Fibroblast of upper back skin (primary cell): ENCODE measurements at places on chromosomes 1 and 21.

GRCh38 chr21:34881421-34881820 is 167.7 kb downstream of the RUNX1 start:
- peak; percentile 78 for DNase-seq

DNA sequence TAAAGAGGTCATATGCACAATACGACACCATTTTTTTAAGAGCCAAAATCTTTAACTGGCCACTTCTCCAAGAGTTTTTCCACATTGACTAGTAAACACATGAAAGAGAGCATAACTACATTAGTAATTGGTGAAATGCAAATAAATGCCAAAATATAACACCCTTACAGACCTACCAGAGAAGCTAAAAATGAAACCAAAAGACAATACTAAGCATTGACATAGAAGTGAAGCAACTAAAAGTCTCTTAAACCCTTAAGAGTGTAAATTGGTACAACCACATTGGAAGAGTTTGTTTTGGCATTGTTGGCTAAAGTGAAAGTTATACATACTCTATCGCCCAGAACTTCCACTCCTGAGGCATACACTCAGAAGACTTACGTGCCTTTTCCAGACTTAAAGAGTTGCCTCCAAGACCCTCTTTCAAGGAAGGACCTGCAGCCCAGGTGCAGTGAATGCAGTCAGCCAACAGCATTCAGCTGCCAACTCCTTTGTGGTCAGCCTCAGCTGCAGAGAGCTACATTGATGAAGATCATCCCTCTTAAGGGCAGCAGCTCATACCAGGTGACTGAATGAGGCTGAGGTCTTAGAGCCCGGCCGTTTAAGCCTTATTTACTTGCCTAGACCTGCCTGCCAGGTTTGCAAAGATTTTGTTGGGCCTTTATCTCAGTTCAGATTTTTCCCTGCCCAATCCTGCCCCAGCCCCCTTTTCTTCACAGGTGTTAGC is 839.1 kb upstream of the ADGRL2 start:
- DNase-seq: no peak

DNA sequence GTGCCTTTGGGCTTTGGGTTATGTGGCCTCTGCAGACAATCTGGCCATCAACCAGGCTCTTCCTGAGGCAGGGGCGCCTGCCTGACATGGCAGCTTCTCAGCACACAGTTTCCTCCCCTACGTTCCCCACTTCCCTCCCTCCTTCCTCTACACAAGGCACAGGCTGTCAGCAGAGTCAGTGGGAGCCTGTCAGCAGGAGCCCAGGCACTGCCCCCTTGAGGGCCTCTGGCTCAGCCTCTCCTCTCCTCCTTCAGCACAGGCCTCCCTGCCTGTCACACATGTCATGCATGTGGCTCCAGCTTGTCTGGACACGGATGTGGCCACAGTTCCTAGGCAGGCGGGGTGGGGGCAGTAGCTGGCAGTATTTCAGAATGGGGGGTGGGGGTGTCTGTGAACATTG is 52.2 kb upstream of the ARTN start:
- no peak for DNase-seq

DNA sequence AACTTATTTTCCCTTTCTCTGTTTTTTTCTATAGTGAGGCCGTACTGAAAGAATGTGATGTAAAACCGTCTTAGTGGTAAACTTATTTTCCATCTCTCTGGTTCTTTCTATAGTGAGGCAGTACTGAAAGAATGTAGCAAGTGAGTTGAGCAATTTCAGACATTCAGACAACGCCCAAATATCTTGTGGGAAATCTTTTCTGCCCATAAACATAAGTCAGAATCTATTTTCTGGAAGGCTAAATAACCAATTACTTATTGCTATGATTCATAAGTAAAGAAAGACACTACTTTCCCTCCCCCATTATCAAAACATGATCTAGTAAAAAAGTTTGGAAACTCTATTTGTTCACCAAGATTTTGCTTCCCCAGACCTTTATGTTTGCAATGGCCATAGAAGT is 18.8 kb upstream of the SCCPDH start:
- DNase-seq: peak; percentile 95

GRCh38 chr1:191561276-191561675 is 597.0 kb upstream of the RGS18 start:
- no peak for DNase-seq
